ENCODE measurements at places on chromosomes 3 and 15.

- DNase-seq: no peak
Measured at GRCh38 chr3:8767667-8768363, 1.6 kb downstream of the OXTR start.

DNA sequence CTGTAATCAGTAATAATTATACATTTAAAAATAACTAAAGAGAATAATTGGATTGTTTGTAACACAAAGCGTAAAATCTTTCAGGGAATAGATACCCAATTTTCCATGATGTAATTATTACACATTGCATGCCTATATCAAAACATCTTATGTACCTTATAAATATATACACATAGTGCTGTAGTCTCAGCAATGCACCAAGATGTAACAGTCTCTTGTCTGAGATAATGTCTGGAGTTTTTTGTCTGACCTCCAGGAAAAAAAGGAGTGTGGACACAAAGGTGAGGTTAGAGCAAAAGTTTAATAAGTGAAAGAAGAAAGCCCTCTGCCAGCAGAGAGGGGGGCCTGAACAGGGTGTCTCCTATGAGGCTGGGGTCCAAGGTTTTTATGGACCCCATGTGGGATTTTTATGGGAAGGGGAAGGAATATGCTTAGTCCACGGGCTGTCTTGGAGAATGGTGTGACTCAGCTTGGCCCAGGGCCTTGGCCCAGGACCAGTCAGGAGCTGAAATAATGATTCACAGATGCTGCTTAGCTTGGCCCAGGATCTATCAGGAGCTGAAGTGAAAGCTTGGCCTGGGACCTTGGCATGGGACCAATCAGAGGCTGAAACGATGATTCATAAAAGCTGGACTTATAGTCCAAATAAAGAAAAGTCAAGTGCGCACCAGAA lies 545.0 kb downstream of the ZPLD1 start:
- no peak for DNase-seq

GRCh38 chr3:125054449-125055329 lies 1.1 kb downstream of the HEG1 start:
- DNase-seq: no peak

DNA sequence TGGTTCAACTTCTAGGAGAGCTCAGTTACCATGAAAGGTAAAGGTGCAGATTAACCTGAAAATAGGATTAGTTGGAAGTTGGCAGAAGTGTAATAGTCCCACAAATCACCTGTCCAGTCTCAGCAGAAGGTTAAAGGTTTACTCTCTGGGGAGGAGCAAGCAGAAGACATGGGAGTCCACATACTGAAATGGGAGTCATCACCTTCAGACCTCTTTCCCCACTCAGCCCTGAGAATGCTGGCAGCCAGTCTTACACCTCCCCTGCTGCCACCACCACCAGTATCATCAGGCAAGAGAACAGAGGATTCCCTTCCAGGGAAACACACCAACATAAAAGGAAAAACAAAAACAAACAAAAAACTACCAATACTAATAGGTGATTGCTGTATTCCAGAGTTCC lies 13.8 kb upstream of the PLA2G4D start:
- no peak for DNase-seq

- no peak for DNase-seq
Measured at GRCh38 chr15:44489464-44489863, 47.5 kb upstream of the EIF3J start.

DNA sequence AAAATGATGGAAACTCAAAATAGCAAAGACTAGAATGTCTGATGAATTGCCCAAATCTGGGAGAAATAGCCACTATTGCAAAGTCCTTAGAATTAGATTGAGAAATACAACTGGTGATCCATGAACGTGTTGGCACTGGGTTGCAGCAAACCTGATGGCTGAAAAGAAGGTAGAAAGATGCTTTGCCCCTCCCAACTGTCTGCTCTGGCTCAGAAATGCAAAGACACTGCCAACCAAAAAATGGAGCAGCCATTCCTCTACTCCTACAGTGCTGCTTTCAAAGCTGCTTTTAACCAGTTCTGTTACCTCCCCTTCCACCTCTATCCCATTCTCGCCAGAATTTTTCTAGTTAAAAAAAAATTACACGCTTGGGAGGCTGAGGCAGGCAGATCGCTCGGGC lies 60.7 kb downstream of the CPA3 start:
- no peak for DNase-seq

DNA sequence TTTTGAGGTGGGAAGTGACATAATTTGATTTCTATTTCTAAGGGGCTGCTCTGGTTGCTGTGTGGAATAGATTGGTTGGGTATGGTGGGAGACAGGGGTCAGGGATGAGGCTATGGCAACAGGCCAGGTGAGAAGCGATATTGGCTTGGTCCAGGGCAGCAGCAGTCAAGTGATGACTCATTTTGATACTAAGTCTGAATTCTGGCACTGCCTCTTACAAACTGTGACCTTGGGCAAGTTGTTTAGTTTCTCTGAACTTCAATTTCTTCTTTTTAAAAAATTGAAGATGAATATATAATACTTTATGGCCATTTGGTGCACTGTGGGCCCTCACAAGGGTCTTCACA lies 40.4 kb upstream of the CLSTN2 start:
- no peak for DNase-seq

- DNase-seq: no peak
Measured at GRCh38 chr3:59611649-59612443, 562.0 kb upstream of the CFAP20DC start.

DNA sequence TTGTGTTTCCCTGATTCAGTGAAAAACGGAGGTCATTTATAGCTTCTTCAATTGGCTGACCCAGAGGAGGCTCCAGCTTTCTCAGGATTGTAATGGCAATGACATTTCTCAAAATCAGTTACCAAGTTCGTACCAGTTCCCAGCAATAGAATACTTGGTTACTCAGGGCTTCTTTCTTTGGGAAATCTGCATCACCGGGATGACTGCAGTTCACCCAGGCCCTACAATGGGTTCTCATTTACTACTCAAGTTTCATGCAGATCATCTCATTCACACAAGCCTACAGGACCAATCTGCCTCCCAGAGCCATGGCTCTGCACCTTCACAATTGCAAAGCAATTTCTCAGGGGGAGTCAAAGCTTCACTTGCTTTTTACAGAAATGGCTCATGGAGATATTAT lies 109.6 kb downstream of the FHIT start:
- no peak for DNase-seq

DNA sequence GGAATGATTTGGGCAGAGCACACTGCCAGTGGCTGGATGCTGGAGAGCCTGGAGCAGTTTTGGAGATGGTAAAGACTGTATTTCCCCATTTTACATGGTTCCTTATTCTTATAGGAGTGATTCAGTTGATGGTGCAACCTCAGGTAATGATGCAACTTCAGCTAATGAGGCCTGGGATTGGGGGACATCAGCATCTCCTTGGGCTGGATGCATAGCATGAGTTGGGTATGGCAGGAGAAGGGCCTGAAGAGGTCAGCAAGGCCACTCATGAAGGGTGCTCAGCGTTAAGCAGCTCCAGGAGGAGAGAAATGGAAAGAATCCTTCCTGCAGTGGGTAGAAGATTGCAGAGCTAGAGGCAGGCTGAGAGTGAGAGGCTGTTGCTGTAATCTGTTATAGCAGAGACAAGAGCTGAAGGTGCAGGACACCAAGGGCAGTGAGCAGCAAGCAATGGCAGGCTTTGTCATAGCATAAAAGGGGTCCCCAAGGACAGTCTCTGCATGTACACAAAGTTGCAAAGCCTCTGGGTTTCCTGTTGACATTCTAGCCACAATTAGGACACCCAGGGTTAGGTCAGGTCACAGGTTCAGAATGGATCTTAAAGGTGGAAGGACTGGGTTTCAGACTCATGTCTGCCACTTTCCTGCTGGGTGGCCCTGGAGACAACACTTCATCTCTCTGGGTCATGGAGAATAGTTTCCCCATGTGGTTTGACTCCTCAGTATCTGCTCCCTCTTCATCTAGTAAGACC lies 29.5 kb upstream of the SNRK start:
- no peak for DNase-seq

DNA sequence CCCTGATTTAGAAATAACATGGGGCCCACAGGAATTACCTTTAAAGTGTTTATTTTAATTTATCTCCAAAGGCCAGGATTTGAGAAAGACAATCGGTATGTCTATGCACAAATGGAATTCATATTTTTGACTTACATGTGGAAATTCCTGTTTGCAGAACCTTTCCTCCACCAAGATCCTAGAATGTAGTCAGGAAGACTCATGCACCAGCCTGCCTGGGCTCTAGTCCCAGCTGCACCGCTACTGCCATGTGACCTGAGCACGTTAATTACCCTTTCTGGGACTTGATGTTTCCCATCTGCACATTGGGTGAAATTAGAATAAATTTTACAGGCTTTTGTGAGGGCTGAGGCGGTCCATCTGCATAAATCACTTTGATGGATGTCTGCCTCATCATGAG lies 194.2 kb downstream of the ATP10A start:
- no peak for DNase-seq

DNA sequence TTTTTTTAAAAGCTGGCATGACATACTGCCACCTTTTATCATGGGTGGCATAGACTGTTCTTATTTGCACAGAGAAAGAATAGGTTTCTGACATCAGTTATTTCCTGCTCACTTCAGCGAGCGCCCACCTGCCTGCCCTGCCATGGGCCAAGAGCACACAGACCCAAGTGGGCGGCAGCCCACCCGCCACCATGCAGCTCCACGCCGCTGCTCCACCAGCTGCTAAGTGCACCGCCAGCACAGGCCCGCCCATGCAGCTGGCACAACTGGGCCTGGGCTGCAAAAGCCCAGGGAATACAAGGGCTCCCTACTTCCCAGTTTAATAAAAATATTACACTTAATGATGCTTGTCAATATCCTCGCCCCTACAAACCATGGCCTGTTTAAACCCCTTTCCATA lies 15.4 kb downstream of the ZNF148 start:
- DNase-seq: no peak

- no peak for DNase-seq
Measured at GRCh38 chr15:68608206-68608843, 29.5 kb downstream of the CORO2B start.

DNA sequence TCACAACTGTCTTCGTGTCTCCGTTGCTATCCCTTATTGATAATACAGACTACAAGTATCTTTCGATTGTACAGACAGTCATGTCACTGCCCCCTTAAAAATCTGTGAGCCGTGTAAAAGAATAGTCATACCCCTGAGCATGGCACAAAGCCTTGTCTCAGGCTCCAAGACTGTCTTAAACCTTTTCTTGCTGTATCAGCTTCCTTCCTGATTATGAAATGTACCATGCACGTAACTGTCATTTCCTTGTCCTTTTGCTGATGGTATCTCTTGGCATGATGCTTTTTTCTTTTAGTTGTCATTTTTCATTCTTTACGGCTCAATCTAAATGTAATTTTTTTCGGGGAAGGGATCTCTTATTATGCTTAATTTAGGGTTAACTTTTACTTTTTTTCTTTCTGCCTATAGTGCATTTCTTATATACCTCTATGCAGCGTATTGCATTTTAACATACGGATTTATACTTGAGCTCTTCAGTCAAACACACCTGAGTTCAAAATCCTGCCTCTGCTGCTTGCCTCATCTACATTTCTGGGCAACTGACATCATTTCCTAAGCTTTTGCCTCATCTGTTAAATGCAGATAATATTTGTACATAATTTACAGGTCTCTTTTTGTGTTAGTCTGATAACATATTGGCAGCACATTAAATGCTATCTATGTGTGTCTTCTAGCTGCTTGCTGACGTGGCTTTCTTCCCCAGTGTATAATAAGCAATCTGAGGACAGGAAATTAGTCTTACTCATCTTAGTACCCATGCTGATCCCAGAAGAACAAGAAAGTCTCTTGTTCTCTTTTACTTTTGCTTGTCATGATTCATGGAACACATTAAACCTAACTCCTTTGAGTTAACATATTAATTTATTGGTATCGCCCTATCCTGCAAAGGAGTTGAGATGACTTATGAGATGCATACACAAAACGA lies 57.3 kb downstream of the ROBO2 start:
- DNase-seq: no peak

DNA sequence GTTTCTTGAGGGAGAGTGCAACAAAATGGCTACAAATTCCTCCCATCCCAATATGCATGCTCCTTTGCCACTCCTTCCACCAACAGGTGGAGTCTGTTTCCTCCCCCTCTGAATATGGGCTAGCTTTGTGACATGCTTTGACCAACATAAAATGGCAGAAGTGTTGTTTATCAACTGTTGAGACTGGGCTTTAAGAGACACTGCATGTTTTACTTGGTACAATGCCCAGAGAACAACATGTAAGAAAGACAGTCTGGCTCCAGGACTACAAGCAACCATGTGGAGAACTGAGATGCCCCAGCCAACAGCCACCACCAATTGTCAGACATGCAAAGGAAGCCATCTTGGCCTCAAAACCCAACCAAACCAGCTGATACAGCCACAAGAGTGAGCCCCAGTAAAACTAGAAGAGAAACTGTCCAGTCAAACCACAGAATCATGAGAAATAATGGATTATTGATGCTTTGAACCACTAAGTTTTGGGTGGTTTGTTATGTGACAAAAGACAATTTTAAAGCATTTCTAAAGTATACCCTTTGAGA lies 40.5 kb downstream of the NUDT16 start:
- no peak for DNase-seq

- no peak for DNase-seq
Measured at GRCh38 chr15:63818629-63819028, 15.1 kb downstream of the HERC1 start.

GRCh38 chr3:29978036-29978435 lies 628.4 kb upstream of the TGFBR2 start:
- DNase-seq: no peak

DNA sequence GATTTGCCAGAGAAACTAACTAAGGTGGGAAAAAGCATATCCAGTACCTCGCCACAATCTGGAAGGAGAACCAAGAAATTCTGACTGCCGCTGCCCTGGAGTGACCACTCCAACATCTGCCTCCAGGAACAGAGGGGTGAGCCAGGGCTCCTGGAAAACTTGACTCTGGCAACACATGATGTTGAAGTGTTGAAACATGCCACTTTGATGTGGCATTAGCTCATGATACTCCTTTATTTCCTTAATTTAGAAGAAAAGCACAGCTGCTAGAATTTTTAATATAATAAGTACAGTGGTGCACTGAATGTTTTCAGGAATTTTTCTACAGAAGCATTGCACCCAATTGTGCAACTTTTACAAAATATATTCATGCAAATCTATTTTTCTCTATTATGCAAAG lies 109.9 kb upstream of the BCL6 start:
- no peak for DNase-seq

Measured in stimulated activated CD8-positive, alpha-beta memory T cell treated with anti-CD3 and anti-CD28 coated beads, Interleukin-15, amount 100 ng/mL, for 4 hours (primary cell).